NCI-H2227 treated with DMSO at 0.1 percent for 48 hours (cell line): ENCODE measurements at places on chromosomes 2 and 18.

DNA sequence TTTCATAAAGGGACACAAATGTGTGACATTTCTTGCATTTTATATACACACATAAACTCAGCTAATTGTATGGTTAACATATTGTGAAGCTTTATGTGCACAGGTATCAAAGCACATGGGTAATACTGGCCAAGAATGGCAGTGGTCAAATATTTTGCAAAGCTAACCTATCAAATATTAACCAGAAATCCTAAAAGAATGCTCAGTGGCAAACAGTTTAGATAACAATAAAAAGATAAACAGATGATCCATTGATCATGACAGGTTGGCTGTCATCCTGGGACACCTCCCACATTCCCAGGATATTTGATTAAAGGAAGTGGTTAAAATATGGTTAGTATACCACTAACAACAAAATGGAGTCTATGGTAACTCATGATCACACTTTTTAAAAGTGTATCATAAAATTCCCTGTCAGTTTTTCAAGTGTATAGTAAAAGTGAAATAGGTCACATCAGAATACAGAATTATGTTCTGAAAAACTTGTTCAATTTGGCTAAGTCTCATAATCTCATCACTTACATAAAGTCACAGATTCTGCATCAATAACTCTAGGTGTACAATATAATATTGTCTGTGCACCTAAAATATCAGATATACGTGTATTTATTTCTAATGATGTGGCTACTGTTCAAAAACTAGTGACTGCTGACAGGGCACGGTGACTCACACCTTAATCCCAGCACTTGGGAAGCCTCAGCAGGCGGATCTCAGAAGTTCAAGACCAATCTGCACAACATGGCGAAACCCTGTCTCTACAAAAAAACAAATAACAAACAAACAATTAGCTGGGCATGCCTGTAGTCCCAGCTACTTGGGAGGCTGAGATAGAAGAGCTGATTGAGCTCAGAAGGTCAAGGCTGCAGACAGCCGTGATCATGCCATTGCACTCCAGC, 48.9 kb downstream of the CDH2 start:
- no peak for DNase-seq

DNA sequence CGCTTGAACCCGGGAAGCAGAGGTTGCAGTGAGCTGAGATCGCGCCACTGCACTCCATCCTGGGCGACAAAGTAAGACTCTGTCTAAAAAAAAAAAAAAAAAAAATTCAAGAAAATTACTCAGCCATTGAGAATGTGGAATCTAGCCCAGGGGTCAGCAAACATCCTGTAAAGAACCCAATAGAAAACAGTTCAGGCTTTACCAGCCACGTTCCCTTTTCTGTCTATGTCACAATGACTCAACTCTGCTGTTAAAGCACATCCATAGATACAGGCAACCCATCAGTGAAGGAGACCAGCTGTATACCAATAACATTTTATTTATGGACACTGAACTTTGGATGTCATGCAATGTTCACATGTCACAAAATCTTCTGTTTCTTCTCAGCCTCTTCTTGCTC, 435.6 kb upstream of the GYPC start:
- DNase-seq = no peak

GRCh38 chr2:147045113-147045512, 799.7 kb upstream of the ACVR2A start:
- peak; percentile 49 for DNase-seq

DNA sequence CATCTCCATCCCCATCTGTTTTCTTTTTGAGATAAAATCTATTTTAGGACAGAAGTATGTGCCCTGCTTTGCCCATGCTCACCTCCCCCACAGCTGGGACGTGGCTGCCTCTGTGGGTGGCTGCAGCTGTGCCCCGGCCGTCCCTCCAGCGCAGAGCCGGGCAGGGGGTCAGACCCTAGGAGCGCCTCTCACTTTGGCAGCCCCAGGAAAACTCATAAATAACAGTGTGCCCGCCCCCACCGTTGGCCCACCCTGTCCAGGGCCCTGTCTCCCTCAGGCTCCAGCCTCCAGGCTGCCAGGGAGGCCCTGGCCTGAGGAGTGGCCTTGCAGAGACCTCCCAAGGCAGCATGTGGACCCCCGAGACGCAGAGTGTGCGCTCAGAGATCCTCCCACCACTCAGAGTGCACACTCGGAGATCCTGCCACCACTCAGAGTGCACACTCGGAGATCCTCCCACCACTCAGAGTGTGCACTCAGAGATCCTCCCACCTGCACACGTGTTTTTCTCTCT, 178.1 kb downstream of the TWIST2 start:
- DNase-seq = no peak

GRCh38 chr18:55220523-55220922, 261.3 kb upstream of the CCDC68 start:
- no peak for DNase-seq

DNA sequence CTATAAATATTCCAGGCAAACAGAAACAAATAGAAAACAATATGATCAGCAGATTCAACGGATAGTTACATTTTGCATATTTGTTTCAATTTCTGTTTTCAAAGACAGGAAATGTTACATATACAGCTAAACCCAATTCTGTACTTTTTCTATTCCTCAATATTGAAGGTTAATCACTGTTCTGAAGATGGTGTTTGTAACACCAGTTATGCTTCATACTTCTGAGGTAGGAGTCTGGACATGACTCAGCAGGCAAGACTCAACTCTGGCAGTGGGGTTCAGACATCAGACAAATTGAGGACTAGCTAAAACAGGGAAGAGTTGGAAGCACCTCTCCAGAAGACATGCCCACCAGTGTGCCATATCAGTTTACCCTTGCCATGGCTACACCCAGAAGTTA, 16.6 kb downstream of the SERPINB13 start:
- no peak for DNase-seq

- no peak for DNase-seq
These were observed 346.7 kb downstream of the RAD51AP2 start for GRCh38 chr2:17171446-17172049.

- DNase-seq = no peak
These were observed 94.9 kb downstream of the HS1BP3 start for GRCh38 chr2:20555954-20556353.

- no peak for DNase-seq
These were observed 147.2 kb upstream of the NOSTRIN start for GRCh38 chr2:168655207-168655606.
